Urinary bladder (tissue), 4 donors: ENCODE measurements at places on chromosomes 5 and 9. TPM values are rescaled to one million over a fixed set of nuclear protein-coding genes. Genes with fewer than 3 reads are reported as not detected.

DNA sequence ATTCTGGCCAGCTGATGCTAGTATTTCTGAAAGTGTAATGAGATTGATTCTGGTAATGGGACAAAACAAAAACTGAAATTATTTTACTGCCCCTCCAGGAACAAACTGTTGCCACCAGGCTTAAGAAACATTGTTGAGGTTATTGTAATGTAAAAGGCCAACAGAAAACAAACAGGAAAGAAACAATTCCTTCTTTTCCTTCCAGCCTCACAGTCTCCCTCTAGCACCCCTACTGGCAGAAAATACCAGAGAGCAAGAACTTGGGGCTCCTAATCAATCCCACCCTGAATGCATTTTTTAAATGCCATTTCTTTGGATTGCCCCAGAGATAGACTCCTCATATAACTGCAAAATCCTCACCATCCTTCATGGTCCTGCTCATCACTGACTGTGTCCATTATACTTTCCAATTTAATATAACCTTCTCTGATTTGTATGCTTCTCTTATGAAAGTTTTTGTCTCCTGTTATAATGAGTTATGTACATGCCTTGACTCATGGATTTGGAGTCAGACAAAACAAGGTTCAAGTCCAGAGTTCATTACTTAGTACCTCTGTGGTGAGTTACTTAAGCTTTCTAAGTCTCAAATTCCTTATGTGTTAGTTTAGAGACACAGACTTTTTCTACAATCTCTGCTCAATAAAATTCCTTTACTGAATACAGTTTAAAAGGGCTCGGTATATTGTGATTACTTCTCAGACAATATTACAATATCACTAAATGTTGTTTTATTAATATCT is 157.9 kb upstream of the FBN2 start:
- DNase-seq = no peak

ATG10 gene
- 6.1 TPM for polyA plus RNA-seq

DNA sequence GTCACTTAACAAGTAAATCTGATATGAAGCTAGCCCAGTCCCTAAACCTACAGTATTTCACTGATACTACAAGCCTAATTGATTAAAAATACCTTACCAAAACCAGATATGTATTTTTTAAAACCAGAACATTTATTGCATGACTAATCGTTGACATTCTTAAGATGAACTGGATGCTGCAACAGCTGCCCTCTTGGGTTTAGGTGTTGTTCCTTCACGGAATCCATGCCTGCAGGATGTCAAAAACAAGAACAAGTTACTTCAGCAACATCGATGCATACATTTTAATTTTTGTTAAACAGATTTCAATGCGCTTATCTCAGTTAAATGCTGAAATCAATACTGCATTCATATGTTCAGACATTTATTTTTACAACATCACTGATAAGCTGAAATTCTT is 2.7 kb downstream of the RPL37 start:
- DNase-seq = no peak

CARD19 gene
- 77.0 TPM for polyA plus RNA-seq

DNA sequence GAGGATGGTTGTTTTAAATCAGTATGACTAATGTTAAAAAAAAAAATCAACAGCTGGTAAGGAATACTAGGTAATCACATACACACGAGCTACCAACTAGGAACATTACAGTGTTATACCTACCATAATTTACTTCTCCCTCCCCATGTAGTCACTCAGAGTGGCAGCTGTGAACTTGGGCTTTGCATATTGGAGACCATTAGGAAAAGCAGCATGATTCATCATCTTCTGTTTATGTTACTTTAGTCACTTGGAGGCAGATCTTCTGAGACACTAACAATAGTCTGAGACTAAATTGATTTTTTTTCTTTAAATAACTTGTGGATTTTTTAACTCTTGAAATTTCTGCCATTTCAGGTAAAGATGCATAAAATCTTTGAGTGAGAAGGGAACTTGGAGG is 141.5 kb upstream of the NR4A3 start:
- no peak for DNase-seq

DNA sequence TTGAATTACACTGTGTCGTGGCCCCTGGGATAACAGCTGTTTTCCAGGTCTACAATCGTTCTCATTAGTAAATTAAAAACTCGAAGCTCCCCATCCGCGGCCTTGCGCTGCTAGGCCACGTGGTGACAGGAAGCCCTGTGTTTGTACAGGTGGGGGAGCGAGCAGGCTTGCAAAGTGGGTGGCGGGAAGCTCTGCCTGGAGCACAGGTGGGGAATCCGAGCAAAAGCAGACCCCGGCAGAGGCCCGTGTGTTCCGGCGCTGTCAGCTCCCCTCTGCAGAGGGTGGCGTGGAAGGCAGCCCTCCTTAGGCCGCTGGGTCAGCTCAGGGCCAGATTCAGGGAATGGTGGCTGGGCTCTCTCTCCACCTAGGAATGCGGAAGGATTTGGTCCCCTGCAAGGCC is 59.5 kb upstream of the ERCC6L2 start:
- no peak for DNase-seq

GRCh38 chr5:6158974-6159831 is 219.1 kb downstream of the MED10 start:
- DNase-seq = no peak

TAF11L5 gene
- polyA plus RNA-seq = not detected

- DNase-seq = no peak
Measured at GRCh38 chr5:38660194-38660668, 103.8 kb upstream of the LIFR start.

GRCh38 chr5:1855075-1855474 is 27.6 kb downstream of the IRX4 start:
- DNase-seq = no peak

KCNN2 gene
- 4.8 TPM for polyA plus RNA-seq

GRCh38 chr9:79371948-79372555 is 199.7 kb upstream of the TLE4 start:
- no peak for DNase-seq

TUBB4B gene
- 239 TPM for polyA plus RNA-seq

DNA sequence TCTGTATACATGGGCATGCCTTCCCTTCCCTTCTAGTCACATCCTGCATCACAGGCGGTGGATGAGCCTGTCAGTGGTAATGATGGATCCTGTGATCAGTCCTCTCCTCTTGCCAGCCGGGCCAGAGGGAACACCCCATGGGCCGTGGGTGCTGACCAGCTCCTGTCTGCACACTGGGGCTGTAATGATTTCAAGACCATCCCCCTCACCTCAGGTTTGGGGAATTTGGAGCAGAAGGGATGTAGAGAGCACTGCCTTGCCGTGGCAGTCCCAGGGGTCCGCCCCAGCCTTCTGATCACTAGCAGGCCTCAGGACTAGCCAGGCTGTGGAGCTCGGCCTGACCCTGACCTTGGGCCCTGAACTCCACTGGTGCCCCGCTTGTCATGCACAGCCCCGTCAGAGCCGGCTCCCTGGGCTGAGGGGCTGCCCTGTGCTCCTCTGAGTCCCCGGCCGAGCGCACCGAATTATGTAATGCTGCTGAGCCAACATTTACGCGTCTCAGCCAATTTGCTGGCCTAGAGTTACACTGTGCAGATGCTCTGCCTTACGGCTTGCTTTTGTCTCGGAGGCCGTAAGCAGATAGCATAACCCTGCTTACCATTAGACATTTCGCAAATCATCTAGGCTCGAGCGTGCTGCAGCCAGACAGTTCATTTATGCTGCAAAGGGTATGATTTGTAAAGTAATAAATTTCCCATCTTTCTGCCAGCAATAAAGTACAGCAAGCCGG is 155.3 kb downstream of the MACROH2A1 start:
- peak; percentile 74 for DNase-seq

NUTM2F gene
- polyA plus RNA-seq = not detected

- DNase-seq = no peak
Measured at GRCh38 chr5:80182809-80183580, 72.9 kb downstream of the SERINC5 start.

DNA sequence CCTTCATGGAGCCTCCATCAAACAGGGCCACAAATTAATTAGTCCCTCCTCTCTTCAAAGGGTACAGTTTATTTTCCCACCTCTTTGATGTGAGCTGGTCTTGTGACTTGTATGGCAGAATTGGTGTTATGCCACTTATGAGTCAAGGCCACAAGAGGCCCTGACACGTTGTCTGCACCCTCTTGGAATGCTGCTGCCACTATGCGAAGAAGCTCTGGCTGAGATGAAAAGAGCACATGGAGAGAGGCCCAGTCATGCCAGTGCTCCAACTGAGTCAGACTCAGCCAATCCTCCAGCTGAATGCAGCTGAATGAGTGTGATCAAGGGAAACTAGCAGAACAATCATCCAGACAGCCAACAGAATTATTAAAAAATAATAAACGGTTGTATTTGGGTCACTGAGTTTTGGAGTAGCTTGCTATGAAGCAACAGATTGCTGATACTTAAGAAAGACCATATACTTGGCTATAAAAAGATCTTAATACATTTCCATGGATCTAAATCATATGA is 128.3 kb downstream of the MARCHF11 start:
- DNase-seq = no peak

DNA sequence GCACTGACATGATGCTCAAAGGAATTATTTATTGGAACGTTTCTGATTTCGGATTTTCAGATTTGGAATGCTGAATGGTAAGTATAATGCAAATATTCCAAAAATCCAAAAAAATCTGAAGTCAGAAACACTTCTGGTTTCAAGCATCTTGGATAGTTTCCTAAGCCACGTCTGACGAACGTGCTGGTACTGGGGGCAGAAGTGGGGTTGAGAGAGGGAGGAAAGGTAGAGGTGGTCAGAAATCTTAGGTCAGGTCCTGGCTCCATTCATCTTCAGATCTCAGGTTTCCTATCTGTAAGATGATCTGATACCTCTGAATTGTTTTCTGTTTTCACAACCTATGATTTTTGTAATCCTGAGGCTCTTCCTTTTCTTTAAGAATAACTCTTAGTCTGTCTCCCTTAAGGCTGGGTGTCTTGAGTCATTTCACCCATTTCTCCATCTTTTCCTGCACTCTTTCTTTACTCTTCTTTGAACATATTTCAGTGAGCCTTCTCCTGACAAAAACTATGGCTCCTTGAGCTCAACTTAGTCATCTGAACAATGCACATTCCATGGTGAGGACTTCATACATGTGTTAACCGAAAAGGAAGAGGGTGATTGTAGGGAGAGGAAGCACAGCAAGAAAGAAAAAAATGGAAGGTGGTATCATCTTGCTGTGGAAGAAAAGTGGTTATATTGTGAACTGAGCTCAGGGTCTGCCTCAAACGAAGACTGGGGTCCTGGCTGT is 3.3 kb downstream of the SGCD start:
- no peak for DNase-seq

RMI1 gene
- polyA plus RNA-seq = 3.2 TPM

PCDHAC1 gene
- polyA plus RNA-seq = 0.13 TPM

DNA sequence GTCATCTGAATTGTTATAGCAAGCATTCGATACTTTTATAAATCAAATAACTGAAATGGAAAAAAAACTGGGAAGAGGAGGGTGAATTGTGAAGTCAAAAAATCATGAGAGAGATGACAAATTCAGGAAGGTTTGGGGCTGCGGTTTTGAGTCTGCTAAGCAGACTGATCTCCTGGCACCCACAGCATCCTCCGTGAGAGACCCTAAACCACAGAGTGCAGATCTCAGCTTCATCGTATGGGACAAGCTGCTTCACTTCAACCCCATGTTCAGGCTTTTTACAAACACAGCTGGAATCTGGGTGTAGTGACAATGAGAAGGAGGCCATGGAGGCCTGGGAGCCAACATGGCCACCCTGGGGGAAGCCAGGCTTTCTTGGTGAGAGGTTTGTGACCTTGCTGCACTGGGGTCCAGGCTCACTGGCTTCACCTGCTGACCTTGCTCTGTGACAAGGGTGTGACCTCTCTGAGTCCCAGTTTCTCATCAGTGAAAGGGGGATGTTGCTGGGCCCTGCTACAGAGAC is 19.4 kb downstream of the USP20 start:
- DNase-seq = no peak

GRCh38 chr9:121776001-121776738 is 124.7 kb downstream of the DAB2IP start:
- DNase-seq = no peak

FOXD4 gene
- polyA plus RNA-seq = 0.19 TPM

DNA sequence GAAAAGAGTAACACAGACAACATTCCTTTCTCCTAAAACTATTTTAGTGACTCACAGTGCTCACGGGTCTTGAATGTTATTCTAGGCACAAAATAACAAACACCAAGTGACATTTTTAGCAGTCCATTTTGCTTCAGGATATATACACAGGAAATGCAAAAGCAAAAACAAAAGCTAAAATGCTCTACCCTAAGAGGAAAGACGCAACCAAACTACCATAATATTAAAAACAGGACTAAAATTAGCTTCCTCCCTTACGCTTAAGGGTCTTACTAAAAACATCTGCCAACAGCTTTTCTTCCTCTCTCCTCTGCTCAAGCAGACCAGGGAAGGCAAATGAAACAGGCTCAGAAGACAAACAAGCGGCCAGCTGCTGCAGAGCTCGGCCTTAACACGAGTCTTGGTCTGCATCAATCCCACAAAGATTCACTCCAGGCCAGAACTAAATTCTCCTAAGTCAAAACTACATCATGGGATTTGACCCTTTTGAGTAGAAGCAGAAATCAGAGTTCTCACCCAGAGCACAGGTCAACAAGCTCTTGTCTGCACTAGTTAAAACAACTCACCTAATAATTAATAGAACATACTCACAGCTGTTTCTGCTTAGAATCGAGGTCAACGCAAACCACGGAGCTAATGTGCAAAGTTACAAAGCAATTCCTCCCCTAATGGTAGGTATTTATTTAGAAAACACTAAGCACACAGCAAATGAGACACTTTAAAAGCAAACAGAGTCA is 62.3 kb downstream of the RAPGEF1 start:
- no peak for DNase-seq

MARCOL gene
- not detected for polyA plus RNA-seq

PSAT1 gene
- polyA plus RNA-seq = 4.7 TPM

PLAC8L1 gene
- 0.27 TPM for polyA plus RNA-seq

GRCh38 chr5:56102889-56103288 is 108.1 kb upstream of the IL6ST start:
- DNase-seq = no peak

DNA sequence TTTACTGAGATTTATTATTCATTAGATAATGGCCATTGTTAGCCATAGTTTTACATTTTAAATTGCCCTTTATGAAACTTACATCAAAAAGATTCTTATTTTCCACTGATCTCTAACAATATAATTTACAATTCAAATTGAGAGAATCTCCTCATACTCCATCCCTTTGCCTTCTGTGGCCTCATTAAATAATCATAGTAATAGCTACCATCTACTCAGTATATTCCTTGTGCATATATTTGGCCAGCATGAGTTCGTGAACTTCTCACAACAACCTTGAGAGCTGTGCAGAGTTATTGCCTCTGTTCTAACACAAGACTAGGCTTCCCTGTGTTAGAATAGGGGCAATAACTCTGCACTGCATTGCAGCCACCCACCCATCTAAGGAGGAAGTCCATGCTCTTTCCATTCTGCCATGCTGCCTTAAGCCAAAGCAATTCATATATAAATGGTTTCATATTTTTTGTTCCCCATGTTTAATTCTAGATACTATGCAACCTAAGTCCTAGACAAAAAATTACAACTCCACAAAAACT is 99.1 kb downstream of the ADAMTSL1 start:
- no peak for DNase-seq

GRCh38 chr5:169656125-169656901 is 19.2 kb downstream of the DOCK2 start:
- no peak for DNase-seq

GRCh38 chr5:178199581-178200434 is 4.5 kb upstream of the HNRNPAB start:
- DNase-seq = no peak

PTPRD gene
- polyA plus RNA-seq = 7.3 TPM
